Glutamatergic neuron (in vitro differentiated cells): ENCODE measurements at places on chromosomes 3 and 15.
A peak's percentile ranks its signal among the peaks of the same experiment; 100 is the strongest.

DNA sequence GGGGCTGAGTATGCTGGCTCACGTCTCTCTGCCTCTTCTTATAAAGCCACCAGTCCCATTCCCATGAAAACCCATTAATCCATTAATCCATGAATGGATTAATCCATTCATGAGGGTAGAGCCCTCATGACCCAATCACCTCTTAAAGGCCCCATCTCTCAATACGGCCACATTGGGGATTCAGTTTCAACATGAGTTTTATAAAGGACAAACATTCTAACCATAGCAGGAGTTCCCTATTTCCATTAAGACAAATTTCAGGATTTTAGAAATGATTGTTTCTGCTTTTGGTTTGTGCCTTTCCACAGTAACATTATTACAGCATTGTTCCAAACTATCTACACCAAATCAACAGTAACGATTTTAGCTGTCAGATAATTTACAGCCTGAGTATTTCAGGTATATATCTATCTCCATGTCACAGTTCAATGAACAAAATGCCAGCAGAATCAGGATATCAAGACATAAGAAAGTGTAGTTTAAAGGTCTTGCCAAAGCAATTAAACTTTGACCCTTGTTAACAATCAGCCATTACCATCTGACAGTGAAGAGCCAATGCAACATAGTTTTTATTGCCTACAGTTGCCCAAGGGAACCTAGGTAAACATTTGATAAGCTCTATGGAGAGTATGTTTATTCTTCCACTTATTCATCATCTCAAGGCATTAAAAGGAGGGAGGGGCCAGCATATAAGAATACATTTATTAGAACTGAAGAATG lies 3.8 kb downstream of the TSPAN3 start:
- DNase-seq: no peak

- DNase-seq: no peak
These were observed 1.7 kb upstream of the SLC9A9 start for GRCh38 chr3:143849854-143850549.

GRCh38 chr3:138032567-138032966 lies 22.6 kb downstream of the CLDN18 start:
- DNase-seq: no peak

GRCh38 chr15:77481670-77482069 lies 61.0 kb downstream of the HMG20A start:
- DNase-seq: no peak

DNA sequence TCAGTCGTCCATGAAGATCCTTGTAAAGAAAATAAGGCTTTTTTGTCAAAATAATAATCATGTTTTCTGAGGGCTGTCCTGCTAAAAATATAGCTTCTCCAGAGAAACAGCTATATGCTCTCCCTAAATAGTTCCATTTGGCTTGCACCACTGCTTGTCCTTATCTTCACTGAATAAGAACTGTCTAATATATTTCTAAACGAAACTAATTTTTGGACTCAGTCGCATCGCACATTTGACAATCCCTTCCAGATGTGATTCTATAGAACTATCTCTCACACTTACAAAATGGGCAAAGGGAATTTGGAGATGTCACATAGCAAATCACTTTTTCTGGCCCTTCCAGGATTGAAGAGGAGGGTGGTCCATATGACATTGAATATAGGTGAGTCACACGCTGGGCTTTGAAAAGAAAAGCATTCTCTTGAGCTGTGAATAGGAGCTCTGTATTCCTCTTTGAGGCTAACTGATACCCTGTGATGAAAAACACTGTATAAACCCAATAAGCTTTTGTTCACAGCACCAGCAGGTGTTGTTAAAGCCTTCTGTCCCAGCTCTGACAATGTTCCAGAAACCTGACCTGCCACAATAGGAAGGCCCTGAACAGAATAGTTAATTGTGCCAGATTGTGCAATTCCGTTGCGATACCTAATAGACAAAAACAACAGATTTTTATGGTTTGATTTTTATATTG lies 1144.2 kb downstream of the ROBO2 start:
- no peak for DNase-seq

DNA sequence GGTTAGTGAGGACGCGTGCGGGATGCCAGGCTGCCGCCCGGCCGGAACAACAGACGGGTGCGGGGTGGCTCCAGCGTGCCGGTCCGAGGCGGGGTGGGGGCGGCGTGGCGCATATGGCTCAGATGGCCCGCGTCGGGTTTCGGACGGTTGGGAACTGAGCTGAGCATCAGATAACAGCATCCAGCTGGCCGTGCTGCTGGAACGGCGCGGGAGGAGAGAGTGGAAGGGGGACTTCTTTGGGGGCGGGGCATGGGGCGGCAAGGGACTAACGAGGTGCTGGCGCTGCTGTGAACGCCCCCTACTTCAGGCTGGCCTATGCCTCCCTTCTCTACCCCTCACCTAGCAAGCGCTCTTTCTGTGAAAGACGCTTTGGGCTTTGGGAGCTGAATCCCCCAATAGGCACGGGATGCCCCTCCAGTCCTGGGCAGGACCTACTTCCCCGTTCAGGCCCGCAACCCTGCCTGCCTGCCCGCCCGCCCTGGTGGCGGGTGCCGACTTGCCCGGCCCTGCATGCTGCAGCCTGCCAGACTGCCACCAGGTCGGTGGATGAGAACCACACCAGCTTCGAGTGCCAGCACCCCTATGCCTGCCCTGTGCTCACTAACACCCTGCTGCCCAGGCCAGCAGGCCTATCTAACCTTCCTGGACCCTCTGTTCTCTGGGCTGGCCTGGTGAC lies 542 bp downstream of the INKA1 start:
- DNase-seq: peak; percentile 70

GRCh38 chr3:119457246-119457645 lies 6.2 kb downstream of the TMEM39A start:
- DNase-seq: no peak

DNA sequence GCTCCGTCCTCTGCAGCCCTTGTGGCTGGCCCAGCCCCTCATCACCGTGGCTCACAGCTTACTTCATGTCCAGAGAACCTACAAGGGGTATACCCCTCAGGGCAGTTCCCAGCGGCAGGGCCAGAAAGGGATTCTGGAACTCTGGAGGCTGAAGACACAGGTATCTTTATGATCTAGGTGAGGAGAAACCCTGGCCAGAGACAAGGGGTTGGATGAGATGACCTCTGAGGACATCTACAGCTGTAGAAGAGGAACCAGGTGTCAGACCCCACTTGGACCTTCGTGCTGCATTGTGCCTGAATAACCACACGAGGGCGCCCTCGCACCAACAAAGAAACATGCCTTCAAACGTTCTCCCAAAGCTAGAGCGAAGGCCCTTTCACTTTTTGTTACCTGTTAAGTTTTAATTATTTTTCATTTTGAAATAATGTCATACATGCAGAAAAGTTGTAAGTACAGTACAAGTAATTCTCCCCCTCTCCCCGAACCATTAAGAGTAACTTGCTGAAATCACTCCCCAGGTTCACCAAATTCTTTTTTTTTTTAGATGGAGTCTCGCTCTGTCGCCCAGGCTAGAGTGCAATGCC lies 118.7 kb upstream of the SMAD3 start:
- peak; percentile 71 for DNase-seq

DNA sequence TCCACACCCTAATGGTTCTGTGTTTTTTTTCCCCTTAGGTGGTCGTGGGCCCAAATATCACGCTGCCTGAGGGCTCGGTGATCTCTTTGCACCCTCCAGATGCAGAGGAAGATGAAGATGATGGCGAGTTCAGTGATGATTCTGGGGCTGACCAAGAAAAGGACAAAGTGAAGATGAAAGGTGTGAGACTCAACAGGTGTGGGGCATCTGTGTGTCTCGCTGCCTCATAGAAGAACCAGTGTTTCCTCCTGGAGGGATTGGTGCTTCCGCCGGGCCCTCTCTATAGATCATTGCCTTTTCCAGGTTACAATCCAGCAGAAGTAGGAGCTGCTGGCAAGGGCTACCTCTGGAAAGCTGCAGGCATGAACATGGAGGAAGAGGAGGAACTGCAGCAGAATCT lies 7.0 kb downstream of the EIF2B5 start:
- no peak for DNase-seq

- DNase-seq: no peak
These were observed 760.8 kb upstream of the ARPP21 start for GRCh38 chr3:34878488-34878887.

DNA sequence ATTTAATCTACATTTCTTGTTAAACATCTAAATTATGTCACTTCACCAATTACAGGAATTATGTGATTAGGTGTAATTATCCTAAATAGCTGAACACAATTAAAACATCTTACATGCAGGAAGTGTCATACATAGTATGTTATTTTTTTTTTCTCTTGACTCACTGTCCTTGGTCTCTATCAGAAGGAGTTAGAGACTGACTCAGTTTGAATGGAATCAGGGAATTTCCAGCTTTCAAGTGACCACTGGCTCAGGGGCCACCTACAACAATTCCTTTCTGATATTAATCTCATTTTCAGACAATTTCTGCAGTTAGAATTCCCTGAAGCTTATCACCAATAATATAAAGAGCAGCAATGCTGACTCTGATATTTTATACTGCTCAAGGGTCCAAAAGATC lies 400.7 kb downstream of the ROBO1 start:
- DNase-seq: no peak

- no peak for DNase-seq
These were observed 58.1 kb downstream of the DCBLD2 start for GRCh38 chr3:98843266-98843959.

GRCh38 chr15:83436513-83437158 lies 10.5 kb upstream of the SH3GL3 start:
- DNase-seq: peak; percentile 30

GRCh38 chr3:152350776-152351175 lies 82.0 kb downstream of the MBNL1 start:
- no peak for DNase-seq

DNA sequence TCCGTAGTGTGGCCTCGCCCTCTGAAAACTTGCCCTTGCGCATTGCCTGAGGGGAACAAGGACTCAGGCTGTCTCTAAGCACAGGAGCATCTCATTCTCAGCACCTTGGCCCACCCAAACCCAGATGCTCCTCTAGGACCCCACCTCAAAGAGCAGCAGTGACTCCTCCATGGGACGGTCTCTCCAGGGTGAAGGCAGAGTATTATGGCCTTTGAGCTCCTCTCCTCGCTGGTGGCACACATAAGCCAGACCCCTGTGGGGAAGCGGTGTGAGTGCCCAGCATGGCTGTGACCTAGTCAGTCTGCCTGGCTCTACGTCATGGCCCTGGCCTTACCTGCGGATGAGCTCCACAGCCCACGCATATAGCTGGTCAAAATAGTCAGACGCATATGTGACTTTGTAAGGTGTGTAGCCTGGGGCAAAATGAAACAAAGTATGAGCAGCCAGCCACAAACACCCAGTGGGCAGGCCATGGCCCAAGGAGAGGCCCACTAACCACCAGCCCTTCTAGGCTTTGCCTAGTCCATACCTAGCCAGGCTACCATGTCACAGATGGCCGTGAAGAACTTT lies 4.4 kb downstream of the QARS1 start:
- DNase-seq: no peak

DNA sequence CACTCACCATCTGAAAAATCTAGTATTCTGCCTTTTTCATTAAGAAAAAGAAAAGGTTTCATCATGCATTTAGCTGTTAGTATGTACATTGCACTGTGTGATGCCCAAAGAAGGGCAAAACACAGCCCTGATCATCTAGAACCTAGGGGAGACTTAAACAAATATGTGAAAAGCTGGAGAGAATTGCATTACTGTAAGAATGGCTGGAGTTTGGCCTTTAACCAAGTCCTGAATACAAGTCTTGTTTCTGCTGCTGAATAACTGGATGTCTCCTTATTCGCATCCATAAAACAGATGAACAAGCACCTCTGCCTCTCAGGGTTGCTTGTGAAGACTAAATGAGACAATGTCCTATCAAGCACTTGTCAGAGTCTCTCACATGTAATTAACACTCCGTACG lies 233.4 kb upstream of the LRTM1 start:
- DNase-seq: no peak

GRCh38 chr3:32438596-32439344 lies 47.1 kb downstream of the CMTM7 start:
- no peak for DNase-seq

DNA sequence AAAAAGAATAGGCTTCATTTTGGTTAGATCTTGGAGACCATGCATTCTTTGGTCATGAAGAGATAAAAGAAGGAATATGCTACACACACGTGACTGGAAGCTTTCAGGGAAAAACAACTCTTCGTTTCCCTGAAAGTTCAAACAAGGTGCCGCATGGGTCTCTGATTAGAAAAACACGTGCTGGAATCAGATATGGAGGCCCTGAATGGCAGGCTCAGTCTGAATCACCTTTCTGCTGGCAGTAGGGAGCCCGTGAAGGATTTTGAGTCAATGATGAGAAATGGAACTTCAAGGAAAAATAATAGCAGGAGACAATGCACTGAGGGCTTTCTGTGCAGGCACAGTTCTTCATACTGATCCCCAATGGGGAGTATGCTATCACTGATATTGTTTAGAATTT lies 99.8 kb upstream of the LRRN1 start:
- DNase-seq: no peak

DNA sequence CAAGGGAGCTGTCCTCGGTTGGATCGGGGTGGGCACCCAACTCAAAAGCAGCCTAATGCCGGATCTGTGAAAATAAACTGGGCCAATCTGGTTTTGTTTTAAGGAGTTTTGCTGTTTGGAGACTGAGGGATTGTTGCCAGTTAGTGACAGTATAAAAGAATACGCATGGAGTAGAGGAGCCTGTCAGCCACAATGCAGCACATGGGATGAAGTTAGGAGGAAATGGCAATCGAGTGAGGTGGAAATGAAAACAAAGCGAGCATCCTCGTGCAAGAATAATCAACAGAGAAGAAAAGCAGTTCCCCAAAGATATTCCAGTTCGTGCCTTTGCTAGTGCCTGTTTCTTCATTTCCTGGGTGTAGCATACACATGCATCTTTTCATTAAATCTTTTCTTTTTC lies 108.4 kb upstream of the RORA start:
- no peak for DNase-seq

- DNase-seq: no peak
These were observed 44.6 kb upstream of the NEDD4 start for GRCh38 chr15:56038015-56038414.

- no peak for DNase-seq
These were observed 27.1 kb upstream of the C3orf49 start for GRCh38 chr3:63791974-63792373.

- peak; percentile 82 for DNase-seq
These were observed at the start of gene THRB for GRCh38 chr3:24494618-24495325. Gene THRB (minus strand): TSS chr3:24494850.

GRCh38 chr3:27656790-27657189 lies 65.3 kb downstream of the EOMES start:
- no peak for DNase-seq

GRCh38 chr15:71296315-71296679 lies 181.0 kb downstream of the THSD4 start:
- DNase-seq: no peak
